ENCODE measurements at places on chromosomes 2 and 18. TPM values are rescaled to one million over a fixed set of nuclear protein-coding genes. Genes with fewer than 3 reads are reported as not detected.

GRCh38 chr18:37441821-37442220, 123.8 kb downstream of the CELF4 start:
- no peaks in the 10 kb centered on the region for H3K4me1 ChIP-seq
- H3K27me3 ChIP-seq: no peaks in the 10 kb centered on the region
- DNase-seq: no peak
- no peak overlapping the region for H3K27ac ChIP-seq
- no peak overlapping the region for H3K4me3 ChIP-seq

DNA sequence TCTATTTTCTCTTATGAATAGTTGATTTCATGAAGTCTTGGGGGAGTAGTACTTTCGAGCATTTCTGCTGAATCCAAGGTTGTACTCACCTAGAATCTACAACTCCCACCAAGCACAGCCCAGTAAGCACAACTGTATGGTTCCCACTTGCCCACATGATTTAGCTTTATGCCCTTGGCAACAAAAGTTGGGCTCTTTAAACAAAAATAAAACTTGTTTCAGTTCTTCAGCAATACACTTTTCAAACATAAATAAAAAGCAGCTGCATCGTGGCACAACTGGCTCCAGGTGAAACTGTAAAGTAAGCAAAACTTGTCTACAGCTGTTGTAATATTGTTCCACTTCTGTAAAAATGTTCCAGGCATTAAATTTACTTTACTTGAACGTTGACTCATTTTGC, 99.8 kb upstream of the FSIP2 start:
- no peaks in the 10 kb centered on the region for H3K36me3 ChIP-seq
- DNase-seq: no peak
- no peaks in the 10 kb centered on the region for H3K4me1 ChIP-seq
- no peaks in the 10 kb centered on the region for H3K27me3 ChIP-seq
- no peak overlapping the region for H3K4me3 ChIP-seq

DNA sequence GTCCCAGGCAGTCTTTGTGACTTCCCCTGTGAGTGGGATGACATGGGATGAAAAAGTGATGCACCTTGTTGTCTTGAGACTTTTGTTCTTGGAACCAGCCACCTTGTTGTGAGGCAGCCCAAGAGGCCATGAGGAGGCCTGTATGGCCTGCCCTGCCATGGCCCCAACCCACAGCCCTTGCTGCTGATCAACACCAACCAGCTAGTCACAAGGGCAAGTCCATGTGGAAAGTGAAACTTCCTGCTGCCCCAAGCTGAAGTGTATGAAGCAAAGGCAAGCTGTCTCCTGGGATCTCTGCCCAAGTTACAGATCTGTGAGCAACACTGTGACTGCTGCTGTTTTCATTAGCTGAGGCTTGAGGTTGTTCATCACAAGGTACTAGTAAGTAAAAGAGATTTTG, 21.6 kb downstream of the TMEM18 start:
- no peak for DNase-seq
- H3K4me3 ChIP-seq: no peak overlapping the region
- H3K27me3 ChIP-seq: no peaks in the 10 kb centered on the region
- H3K4me1 ChIP-seq: no peaks in the 10 kb centered on the region
- H3K27ac ChIP-seq: no peak overlapping the region

GRCh38 chr18:74040459-74041332, 106.9 kb downstream of the FBXO15 start:
- H3K36me3 ChIP-seq: no peaks in the 10 kb centered on the region
- H3K4me1 ChIP-seq: no peaks in the 10 kb centered on the region
- no peak for DNase-seq
- H3K27me3 ChIP-seq: no peaks in the 10 kb centered on the region
- H3K4me3 ChIP-seq: no peak overlapping the region
- no peak overlapping the region for H3K27ac ChIP-seq

GRCh38 chr2:181073896-181074295, 93.5 kb downstream of the UBE2E3 start:
- no peaks in the 10 kb centered on the region for H3K36me3 ChIP-seq
- H3K4me3 ChIP-seq: no peak overlapping the region
- no peak for DNase-seq
- no peak overlapping the region for H3K27ac ChIP-seq
- H3K4me1 ChIP-seq: no peaks in the 10 kb centered on the region

- H3K27ac ChIP-seq: peak overlapping the region; percentile 50
- DNase-seq: no peak
- no peak overlapping the region for H3K4me3 ChIP-seq
- H3K4me1 ChIP-seq: peaks cover 5% of the 10 kb centered on the region
- H3K27me3 ChIP-seq: no peaks in the 10 kb centered on the region
Measured at GRCh38 chr2:105388971-105389381, 9.9 kb downstream of the FHL2 start.

DNA sequence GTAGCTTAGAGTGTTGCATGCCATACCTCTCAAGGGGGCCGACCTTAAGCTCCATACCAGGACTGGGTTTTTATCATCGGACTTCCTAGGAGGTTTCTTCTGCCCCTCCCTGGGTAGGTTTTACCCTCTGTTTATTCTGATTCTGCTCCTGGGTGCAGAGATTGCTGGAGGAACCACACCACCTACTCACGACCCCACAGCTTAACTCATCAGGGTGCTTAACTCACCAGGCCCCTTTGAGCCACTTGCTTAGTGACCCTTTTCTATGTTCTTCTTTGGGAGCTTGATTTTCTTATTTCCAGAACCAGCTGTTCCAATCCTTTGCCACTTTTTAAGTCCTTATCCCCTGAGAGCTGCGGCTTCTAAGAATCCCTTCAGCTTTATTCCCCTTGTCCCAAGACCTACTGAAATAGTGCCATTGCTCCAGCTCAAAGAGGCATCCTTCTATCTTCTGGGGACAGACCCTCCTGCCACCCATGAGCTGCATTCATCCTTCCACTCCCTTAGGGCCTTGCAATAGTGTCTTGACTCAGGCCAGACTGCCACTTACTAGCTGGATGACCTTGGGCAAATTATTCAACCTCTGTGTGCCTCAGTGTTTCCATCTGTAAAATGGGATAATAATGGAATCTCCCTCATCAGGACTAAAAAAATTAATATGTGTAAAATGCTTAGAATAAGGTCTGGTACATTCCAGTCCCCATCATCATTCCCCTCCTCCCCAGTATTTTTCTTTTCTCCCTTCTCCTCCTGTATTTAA, 5.8 kb downstream of the OXER1 start:
- H3K27ac ChIP-seq: no peak overlapping the region
- H3K4me3 ChIP-seq: no peak overlapping the region
- DNase-seq: no peak
- H3K4me1 ChIP-seq: peaks cover 5% of the 10 kb centered on the region
- no peaks in the 10 kb centered on the region for H3K27me3 ChIP-seq

Gene HADHB
- 130 TPM for total RNA-seq

DNA sequence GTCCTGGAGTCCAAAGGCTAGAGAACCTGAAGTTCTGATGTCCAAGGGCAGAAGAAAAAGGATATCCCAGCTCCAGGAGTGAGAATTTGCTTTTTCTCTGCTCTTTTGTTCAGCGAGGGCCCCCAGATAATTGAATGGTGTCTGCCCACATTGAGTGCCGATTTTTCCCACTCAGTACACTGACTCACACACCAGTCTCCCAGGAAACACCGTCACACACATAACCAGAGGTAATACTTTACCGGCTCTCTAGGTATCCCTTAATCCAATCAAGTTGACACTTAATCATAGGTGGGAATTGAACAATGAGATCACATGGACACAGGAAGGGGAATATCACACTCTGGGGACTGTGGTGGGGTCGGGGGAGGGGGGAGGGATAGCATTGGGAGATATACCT, 161.5 kb downstream of the WDR7 start:
- no peak for DNase-seq
- no peaks in the 10 kb centered on the region for H3K27me3 ChIP-seq
- no peaks in the 10 kb centered on the region for H3K36me3 ChIP-seq
- no peak overlapping the region for H3K27ac ChIP-seq

Gene SERPINB2
- total RNA-seq: 0.62 TPM
